Activated CD4-positive, alpha-beta T cell treated with anti-CD3 and anti-CD28 coated beads for 24 hours (primary cell): ENCODE measurements at places on chromosomes 6 and 20.

GRCh38 chr6:73713426-73714147, 17.6 kb downstream of the CD109 start:
- no peak for DNase-seq

DNA sequence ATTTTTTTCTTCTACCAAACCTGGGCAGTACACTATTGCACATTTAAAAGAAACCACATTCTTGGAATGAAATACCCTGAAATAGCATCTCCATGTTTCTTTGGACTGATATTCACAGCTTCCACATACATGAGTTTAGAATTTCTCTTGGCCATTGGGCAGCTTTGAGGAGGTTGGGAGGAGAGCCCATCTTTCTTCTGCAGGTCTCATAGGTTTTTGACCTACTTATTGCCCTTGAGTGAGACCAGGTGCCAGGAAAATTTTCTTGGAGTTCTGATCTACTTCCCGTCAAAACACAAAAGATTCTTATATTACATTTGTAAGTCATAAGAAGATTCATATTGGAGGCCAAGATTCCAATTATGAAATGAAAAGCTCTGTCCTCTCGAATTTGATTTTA, 212.0 kb downstream of the IBTK start:
- no peak for DNase-seq

GRCh38 chr20:49496553-49497397, 14.3 kb upstream of the KCNB1 start:
- no peak for DNase-seq

DNA sequence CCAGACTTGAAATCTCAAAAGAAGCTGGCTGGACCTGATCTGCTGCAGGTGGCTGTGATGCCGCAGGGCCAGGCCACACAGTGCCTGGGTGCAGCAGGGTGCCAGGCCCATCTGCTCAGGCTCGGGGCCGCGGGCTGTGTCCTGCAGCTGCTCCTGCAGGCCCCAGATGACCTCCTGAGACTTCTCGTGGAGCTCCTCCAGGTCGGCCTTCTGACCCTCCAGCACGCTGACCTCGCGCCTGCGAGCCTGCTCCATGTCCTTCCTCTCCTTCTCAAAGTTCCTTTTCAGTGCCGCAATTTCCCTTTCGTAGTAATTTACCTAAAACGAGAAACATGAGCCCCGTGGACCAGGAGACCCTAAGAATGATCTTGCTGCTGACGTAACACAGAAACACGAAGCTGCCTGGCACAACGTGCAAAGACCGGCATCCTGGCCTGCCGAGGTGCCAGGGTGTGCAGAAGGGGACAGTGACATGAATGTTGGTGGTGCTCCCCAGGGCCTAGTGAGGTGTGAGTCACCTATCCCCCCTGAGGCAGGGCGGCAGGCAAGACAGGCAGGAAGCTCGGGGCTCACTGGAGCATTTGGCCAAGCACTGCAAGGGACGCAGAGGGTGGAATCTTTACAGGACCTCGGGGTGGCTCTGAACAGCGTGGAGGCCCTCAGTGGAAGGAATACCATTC, 71.6 kb downstream of the GINS1 start:
- DNase-seq: no peak

DNA sequence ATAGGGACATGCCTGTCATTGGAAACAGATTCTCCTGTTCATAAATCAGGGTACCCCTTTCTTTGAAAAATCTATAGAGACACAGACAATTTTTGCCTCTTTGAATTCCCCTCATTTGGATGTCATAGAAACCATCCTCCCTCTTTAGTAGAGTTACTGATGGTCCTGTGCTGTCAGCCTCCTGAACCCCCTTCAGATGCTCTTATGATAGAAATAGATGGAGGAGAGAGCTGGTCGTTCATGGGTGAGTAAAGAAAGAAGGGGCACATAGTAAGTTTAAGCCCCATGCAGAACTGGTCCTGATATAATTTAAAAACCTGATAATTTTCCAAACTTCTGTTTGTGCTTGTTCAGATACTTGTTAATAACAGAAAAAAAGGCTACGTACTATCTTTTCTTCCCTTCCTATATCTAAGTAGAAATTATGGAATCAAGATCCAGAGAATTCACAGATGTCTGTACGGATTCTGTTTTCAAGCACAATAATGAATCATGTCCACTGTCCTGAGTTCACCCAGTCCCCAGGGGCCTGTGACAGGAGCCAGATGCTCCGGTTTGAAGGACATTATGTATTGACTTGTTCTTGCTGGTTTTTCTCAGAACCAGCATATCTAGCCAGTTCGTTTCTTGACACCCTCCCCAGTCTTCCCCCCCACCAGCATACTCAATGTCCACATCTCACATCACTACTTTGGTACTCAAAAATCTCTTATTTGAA, 78.1 kb downstream of the NCOA7 start:
- no peak for DNase-seq

GRCh38 chr20:10806539-10806938, 132.7 kb upstream of the JAG1 start:
- DNase-seq: no peak

DNA sequence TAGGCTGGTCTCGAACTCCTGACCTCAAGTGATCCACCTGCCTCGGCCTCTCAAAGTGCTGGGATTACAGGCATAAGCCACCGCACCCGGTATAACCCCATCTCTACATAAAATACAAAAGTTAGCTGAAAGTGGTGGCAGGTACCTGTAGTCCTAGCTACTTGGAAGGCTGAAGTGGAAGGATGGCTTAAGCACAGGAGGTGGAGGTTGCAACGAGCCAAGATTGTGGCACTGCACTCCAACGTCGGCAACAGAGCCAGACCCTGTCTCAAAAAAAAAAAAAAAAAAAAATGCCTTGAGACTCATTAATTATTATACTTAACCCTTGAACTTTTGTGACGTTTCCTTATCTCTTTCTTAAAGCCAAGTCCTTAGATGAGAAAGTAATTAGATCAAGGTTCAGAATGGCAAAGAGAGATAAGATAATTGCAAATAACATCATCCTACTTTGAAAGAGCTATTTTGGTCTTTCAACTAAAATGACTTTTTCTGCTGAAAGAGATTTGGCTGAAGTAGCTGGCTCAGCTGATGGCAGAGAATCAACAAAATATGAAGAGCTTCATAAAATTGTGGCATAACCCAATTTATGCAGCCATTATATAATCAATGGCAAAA, 4.7 kb upstream of the SHLD1 start:
- DNase-seq: no peak

- no peak for DNase-seq
Observed at GRCh38 chr20:54065601-54066038, 4.8 kb downstream of the BCAS1 start.

GRCh38 chr6:18395177-18395855, 8.2 kb downstream of the RNF144B start:
- no peak for DNase-seq

- no peak for DNase-seq
Observed at GRCh38 chr6:150697515-150697914, 97.8 kb downstream of the PLEKHG1 start.
